EH (cell line): ENCODE measurements at places on chromosomes 6 and 20.

- DNase-seq: no peak
Measured at GRCh38 chr20:23009636-23010035, 25.5 kb upstream of the SSTR4 start.

GRCh38 chr6:11350294-11350693 lies 117.8 kb upstream of the NEDD9 start:
- no peak for DNase-seq

GRCh38 chr6:109241199-109241598 lies 141.1 kb downstream of the CD164 start:
- peak; percentile 46 for DNase-seq

GRCh38 chr20:21661488-21662055 lies 43.9 kb upstream of the PAX1 start:
- DNase-seq: no peak

DNA sequence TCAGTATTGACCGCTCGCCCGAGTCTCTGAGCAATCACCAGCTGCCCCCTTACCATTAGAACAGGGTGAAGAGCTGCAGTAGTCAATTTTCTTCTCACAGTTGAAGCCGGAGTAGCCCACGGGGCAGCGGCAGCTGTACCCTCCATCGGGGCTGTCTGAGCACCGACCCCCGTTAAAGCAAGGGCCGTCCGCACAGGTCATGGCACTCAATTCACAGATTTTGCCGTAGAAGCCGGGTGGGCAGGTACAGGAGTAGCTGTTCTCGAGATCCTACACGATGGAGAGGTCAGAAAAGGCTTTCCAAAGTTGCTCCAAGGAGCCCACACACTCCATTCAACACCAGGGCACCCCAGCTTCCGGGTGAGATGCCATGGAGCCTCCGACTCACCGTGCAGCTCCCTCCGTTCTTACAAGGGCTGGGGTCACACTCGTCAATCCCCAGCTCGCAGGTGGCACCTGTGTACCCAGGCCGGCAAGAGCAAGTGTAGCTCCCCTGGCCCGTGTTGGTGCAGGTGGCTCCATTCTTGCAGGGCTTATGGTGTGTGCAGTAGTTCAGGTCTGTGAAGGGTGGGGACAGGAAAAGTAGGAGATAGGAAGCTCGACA lies 5.9 kb downstream of the DLL1 start:
- no peak for DNase-seq

DNA sequence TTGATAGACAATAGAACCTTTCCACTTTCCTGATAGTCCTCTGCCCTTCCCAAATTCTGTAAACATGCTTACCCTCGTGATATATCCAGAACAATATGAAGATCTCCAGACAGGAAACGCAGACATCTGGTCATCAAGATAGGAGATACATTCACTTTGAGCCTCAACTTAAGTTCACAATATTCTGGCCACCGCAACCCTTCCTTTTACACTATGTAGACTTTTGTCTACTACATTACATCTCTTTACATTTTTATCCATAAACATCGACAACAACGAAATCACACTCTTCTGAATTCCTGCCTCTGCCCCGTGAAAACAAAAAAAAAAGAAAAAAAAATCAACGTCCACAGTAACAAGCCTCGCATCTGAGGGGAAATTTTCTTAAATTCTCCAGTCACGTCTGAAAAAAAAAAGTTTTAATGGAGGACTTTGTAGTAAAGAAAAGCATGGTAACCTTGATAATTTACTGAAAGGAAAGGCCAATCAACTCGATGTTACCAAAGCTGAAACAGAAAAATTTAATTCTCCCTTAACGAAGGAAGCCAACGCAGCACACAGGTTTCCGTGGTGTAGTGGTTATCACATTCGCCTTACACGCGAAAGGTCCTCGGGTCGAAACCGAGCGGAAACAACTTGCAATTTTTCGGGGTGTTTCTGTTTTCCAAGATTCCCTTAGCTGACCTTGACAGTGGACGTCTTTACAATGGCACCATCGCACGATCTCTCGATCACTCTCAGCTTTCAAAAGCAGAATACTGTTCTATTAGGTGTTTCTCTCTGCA lies 21.8 kb downstream of the POM121L2 start:
- DNase-seq: peak; percentile 12

DNA sequence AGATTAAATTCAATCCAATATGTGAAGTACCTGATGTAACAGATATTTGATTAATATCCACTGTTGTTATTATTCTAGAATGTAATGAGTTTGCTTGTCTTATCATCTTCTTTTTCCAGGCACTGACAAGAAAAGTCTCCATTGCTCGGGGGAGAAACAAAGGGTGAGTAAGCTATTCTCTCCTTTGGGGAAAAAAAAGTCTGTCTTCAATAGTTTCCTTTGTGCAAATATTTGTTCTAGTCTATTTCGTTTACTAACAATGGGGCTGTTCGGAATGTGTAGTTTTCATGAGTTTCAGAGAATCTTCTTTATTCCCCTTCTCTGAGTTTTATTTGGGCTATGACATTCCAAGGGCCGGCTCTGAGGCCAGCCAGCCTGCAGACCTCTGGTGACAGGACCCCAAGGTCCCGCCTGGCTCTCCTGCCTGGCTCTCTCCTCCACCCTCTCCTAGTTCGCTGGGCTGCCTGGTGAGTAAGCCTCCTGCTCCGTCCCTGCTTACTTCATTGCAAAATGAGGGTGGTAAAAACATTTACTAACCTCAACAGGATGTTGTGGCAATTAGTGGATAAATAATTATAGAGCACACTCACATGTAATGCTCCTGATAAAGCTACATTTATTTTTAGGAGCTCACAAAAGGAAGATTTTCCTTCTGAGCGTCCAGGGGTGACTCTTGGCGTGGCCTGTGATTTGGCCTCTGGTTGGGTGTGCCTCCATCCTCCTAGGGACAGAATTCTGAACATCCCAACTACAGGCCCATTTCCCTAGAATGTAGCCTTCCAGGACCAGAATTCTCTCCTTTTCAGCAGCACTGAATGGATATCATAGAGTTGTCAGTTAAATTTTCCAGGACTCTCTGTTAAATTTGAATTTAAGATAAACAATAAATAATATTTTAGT lies 43.1 kb upstream of the SNX9 start:
- DNase-seq: peak; percentile 64

GRCh38 chr6:141969201-141969600 lies 163.5 kb upstream of the GJE1 start:
- no peak for DNase-seq

- DNase-seq: no peak
Measured at GRCh38 chr6:14511061-14511586, 393.6 kb downstream of the CD83 start.

- peak; percentile 60 for DNase-seq
Measured at GRCh38 chr6:14638906-14639761, 521.6 kb downstream of the CD83 start.

DNA sequence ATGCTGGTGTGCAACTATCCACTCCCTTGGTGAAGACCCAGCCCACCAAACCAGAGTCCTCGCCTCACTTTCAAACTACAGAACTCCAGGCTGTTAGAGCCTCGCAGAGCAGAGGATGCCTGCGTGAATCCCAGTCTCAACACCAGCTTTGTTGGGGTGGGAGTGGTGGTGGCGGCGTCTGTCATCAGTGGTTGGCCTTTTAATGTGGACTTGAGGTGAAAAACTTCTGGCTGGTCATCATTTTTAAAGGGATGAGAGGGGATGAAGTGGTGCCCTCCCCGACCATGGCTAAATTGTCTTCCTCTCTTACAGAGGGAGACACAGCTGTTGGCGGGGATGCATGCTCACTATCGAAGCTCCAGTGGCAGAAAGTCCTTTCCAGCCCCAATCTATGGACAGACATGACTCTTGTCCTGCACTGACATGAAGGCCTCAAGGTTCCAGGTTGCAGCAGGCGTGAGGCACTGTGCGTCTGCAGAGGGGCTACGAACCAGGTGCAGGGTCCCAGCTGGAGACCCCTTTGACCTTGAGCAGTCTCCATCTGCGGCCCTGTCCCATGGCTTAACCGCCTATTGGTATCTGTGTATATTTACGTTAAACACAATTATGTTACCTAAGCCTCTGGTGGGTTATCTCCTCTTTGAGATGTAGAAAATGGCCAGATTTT lies 54.9 kb downstream of the EZR start:
- DNase-seq: no peak

GRCh38 chr6:20444786-20445271 lies 43.1 kb downstream of the E2F3 start:
- DNase-seq: peak; percentile 7

- DNase-seq: no peak
Measured at GRCh38 chr6:108801366-108801765, 46.9 kb upstream of the ARMC2 start.

- peak; percentile 93 for DNase-seq
Measured at GRCh38 chr20:38201356-38201755, 36.3 kb upstream of the TGM2 start.
